Calu3 (cell line): ENCODE measurements at places on chromosomes 1 and 21. TPM values are rescaled to one million over a fixed set of nuclear protein-coding genes. Genes with fewer than 3 reads are reported as not detected.

DNA sequence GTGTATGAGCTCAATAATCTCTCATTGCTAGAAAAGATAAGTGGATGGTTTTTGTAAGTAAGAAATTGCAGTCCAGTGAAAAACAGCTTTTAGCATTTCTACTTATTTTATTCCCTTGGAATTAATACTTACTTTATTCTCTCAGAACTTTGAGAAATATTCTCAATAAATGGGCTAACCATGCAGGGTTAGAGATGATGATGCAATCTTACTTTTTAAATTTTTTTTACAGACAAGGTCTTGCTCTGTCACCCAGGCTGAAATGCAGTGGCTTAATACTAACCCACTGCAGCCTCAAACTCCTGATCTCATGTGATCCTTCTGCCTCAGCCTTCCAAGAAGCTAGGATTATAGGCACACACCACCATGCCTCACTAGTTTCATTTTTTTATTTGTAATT, 440.8 kb upstream of the ZP4 start:
- DNase-seq, result no peak

- DNase-seq, result no peak
These were observed 318.3 kb downstream of the MATN1 start for GRCh38 chr1:30405081-30405480.

GRCh38 chr1:158145173-158145719, 35.4 kb upstream of the CD1D start:
- peak; percentile 67 for DNase-seq

The CELF3 gene
- total RNA-seq, result not detected in 2 replicates

DNA sequence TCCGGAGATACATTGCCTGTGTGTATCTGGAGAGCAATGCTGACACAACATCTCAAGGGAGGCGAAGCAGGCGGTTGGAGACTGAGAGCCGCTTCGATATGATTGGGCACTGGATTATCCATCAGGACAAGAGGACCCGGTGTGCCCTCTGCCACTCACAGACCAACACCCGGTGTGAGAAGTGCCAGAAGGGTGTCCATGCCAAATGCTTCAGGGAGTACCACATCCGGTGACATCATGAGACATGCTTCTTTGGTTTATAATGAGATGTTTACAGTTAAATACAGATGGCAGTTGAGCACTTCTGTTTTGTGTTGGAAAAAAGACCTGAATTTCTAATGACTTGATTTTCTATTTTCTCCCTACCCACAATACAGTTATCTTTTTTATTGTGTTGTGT, 12.1 kb downstream of the PGBD2 start:
- DNase-seq, result no peak

- no peak for DNase-seq
These were observed 7.8 kb downstream of the RASAL2 start for GRCh38 chr1:178101654-178102053.

DNA sequence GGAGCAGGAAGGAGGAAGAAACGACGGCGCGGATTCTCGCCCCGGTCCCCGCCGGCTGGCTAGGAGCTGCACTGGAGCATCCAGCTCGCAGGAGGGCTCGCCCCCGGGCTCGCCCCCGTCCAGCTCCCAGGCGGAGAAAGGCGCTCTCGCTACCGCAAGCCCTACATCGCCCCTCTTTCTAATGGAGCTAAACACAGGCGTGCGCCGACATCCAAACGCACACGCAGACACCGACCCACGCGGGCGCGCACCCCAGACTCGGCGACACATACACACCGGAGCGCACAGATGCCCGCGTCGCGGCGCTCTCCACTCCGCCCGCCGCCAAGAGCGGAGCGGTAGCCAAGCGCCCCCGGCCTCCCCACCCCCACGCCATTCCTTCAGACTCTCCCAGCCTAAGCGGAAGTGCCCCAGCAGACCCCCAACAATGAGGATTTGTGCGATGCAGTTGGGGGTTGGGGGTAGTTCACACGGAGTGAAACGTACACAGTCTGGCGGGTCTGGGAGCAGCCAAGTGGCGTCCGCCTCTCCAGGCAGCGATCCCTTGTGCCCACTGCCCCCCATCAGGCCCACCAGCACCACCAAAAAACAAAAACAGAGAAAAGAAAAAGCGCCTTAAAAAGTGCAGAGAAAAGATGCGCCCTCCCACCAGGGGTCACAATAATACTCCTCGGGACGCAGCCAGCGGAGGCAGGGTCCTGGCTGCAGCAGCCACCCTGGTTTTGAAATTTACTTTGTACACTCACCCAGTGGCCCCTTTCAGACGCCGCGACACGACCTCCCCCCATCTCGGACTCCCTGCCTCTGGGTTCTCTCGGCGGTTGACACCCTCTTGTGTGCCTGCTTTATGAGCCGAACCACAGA, 1.4 kb downstream of the DAB1 start:
- DNase-seq, result no peak

DNA sequence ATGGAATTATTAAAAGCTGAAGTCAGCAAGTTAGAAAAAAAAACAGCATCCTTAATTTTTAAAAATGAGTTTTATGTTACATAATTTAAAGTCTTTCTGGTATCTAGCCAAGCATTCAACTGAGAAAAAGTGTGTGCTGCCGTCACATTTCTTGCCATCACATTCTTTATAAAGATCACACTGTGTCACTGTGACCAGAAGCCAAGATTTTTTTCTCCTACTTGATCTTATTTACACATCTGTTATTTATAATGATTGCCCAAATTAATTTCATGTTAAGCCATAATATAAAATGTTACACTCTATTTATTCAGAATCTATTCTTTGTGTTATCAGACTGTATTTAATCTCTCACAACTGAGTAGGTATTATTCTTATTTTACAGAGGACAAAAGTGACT, 1603.7 kb downstream of the PLA2G4A start:
- no peak for DNase-seq

- no peak for DNase-seq
These were observed 34.3 kb downstream of the SMG7 start for GRCh38 chr1:183506561-183506960.

DNA sequence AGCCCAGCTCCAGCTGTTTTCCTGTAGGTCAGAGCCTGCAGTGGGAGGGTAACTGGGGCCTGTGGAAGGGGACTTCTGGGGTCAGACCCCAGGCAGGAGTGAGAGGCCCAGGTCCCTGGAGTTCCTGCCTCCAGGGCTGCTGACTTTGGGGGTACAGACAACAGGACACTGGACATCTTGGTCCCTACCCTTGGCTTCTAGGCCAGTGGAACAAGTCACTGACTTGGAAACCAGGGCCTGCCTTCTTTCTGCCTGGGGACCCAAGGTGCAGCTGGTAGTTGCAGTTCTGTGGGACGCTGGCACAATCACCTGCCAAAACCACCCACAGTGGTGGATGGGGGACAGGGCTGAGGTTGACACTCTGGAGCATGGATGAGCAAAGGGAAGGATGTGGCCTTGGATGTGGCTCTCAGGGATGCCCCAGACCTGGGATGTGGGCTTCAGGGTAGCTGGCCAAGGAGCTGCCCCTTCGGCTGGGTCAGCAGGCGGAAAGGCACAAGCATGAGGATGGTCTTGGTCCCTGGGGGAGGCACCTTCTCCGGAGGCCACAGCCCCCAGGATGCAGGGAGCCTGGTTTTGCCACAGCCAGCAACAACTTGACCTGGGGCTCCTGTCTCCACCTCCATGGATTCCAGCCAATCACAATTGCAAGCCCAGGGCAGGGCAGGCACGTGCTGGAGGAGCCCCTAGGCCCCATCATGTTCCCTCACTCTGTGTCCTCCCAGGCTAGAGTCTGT, 5.8 kb downstream of the JMJD4 start:
- DNase-seq, result peak; percentile 19

The TUT4 gene
- total RNA-seq, result 41.4 and 55.9 TPM in 2 replicates

The FCRL6 gene
- not detected in 2 replicates for total RNA-seq

DNA sequence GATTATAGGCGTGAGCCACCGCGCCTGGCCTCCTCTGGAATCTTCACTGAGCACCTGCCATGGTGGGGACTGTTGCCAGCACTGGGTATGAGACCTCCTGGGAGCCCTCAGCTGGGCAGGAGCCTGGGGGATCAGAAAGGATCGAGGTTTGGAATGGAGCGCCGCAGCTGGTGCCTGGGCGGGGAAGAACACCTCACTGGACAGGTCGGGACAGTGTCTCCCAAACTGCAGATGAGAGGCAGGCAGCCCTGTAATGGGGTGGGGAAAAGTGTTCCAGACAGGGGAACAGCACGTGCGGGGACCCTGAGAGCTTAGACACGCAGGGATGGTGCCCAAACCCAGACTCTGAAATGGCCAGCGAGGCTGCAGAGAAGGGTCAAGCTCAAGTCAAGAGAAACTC, 150.9 kb upstream of the C1orf174 start:
- DNase-seq, result no peak

DNA sequence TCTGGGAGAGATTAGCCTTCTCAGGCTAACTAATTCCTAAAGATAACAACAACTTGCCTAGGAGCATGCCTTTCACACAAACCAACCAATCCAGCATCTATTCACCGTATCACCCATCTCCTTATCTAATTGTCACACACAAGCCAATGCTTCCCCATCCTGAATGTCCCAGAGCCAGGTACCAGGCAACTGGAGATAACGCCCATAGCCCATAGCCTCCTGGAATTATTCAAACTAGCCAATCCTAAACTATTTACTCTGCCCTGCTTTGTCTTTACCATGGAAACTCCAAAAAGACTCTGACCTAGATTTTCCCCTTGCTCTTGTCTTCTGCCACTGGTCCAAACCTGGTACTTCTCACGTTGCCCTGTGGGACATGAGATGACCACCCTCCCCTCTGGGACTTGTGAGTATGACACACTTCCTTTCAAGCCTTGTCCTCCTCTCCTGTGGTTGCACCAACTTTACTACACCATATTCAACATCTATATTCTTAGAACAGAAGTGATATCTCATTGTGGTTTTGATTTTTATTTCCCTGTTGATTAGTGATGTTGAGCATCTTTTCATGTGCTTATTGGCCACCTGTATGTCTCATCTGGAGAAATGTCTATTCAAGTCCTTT, 8.8 kb upstream of the ATG4C start:
- DNase-seq, result no peak

The DAB1 gene
- not detected in 2 replicates for total RNA-seq

The OVAAL gene
- not detected in 2 replicates for total RNA-seq

DNA sequence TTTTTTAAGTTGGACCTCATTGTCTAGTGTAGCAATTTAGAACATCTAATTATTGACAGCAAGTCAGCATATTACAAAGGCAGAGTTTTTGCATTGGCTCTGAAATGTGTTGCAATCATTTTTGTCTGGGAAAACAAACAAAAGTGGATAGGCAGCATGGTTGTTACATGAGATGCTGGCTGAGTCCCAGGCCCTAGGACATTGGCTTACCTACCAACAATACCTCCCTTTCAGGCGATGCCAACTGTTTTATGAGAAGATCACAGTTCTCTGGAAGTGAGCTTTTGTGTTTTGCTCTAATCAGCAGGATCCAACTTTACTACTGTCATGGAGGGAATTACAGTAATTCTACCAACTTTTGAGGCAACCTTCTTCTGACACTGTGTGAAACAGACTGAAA, 71.5 kb upstream of the CXADR start:
- peak; percentile 56 for DNase-seq

GRCh38 chr1:8527941-8528340, 210.0 kb downstream of the SLC45A1 start:
- no peak for DNase-seq

DNA sequence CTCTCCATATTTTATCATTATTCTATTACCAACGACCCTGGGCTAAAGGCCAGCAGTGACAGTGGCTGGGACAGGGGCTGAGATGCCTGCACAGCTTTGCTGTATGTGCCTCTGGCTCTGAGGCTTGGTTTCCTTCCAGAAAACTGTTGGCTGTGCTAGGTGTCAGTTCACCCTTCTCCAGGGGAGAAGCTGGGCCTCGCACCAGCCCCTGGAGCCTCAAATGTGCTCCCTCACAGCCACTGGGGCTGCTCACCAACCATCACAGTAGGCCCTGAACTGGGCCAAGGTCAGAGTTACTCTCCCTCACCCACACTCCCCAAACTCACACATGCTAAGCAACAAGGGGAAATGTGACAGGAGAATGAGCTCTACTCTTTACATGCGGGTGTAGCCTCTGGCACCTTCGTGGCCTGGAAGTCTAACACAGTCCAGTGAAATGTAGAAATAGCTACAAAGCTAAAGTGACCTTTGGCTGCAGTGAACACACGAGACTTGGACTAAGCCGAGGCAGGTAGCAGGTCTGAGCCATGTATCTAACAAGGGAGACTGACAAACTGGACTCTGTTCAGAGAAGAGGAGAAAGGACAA, 4.7 kb upstream of the CD160 start:
- no peak for DNase-seq

DNA sequence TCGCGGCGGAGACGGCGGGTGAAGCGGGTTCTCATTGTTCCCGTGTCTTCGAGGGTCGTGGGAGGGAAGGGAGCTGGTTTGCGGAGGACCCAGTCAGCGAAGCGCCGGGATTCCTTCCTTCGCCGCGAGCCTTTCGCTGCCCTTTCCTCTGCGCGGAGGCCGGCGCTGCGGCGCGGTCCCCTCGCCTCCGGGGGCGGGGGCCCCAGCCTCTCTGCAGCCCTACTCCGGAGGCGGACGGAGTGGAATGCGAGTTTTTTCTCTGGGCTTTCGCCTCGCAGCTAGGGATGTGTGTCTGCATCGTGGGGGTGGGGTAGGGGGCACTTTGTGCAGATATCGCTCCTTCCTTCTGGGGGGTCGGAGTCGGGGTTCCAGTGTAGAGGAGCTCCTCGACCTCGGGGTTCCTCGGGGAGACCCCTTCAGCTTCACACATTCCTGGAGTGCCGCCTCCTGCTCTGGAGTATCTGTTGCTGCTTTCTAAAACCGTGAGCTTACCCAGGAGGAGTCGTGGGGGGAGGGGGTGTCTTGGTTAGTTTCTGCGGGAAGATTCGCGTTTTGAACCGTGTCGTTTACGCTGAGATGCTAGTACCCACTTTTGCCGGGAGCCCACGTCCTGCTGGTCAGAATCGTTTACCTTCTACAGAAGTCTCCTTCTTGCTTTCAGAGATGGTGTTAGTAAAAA, 595 bp downstream of the RNF2 start:
- DNase-seq, result peak; percentile 40

The KCNC4 gene
- 16.0 and 24.3 TPM in 2 replicates for total RNA-seq

GRCh38 chr21:29242201-29242600, 56.5 kb upstream of the BACH1 start:
- no peak for DNase-seq

DNA sequence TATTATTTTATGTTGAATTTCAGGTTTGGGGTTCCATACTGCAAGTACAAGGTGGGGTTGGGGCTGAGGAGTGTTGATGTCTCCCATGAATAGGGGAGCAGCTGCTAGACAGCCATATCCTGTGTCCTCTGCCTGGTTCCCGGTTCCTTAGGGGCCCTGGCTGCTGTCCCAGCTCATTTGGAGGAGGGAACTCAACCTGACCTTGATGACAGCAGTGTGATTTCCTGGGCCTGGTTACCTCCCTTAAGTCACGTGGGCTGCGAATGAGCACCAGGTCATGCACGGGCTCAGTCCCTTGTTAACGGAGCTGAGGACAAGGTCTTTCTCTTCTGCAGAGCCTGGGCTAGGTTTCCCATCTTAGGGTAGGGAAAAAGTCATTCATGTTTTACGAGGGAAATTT, 85.1 kb downstream of the MTR start:
- no peak for DNase-seq

The GNAT2 gene
- not detected in 2 replicates for total RNA-seq

The ELAVL4 gene
- total RNA-seq, result not detected in 2 replicates

GRCh38 chr1:87410776-87411480, 82.2 kb downstream of the LMO4 start:
- DNase-seq, result peak; percentile 39
